ENCODE measurements at places on chromosomes 6 and 20.

- DNase-seq = no peak
Measured at GRCh38 chr6:13711324-13711732, 307 bp downstream of the RANBP9 start.

GRCh38 chr6:148846778-148847761 lies 100.2 kb downstream of the UST start:
- DNase-seq = no peak

- peak; percentile 92 for DNase-seq
Measured at GRCh38 chr6:139597771-139598755, 223.6 kb upstream of the CITED2 start.

- no peak for DNase-seq
Measured at GRCh38 chr6:83044091-83044768, 21.4 kb downstream of the UBE3D start.

- no peak for DNase-seq
Measured at GRCh38 chr6:70282312-70282918, 20.5 kb downstream of the COL9A1 start.

- no peak for DNase-seq
Measured at GRCh38 chr20:22524393-22525015, 59.9 kb downstream of the FOXA2 start.

DNA sequence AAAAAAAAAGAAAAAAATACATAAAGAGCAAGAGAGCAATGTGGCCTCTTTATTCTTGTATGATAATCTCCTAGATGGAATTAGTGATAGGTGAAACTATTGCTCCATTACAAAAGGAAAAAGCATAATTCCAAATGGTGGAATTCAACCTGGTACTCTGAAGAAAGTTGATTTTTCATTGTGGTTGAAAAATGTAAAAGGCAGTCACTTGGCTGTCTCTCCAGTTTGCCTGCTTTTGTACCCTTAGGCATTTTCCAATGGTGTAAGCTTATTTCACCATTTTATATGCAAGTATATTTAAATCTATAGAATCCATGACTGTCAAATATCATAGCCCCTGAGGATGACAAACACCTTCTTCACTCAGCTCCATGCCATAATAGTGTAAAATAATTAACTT lies 38.8 kb upstream of the PKHD1 start:
- no peak for DNase-seq

Data from HS-27A (cell line).